ENCODE measurements at places on chromosomes 6 and 20. TPM values are rescaled to one million over a fixed set of nuclear protein-coding genes. Genes with fewer than 3 reads are reported as not detected.

DNA sequence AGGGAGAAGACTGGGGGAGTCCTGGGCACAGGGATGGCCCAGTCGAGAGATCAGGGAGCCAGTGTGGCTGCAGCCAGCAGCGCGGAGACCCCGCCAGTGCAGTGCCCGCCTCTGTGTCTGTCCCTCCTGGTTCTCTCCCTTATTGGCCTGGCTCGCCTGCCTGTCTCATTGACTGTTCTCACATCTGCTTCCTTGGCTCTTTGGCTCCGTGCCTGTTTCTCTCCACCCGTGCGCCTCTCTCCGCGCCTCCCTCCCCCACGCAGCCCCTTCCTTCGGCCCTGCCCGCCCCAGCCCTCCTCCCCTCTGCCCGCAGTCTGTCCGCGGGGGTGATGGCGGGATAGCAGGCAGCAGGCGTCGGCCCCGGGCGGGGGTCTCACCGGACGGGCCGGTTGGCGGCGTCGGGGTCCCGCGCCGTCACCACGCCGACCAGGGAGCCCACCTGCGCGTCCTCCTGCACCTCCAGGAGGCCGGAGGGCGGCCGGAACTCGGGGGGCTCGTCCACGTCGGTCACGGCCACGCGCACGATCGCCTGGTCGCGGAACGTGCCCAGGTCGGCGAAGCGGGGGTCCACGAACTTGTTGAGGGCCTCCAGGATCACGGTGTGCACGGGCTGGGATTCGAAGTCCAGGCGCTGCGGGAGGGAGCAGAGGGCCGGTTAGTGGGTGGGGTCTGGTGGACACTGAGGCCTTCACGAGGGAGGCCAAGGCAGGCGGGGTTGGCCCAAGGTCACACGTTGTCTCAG lies 92.0 kb downstream of the CD40 start:
- peaks cover 14% of the 10 kb centered on the region for H3K4me1 ChIP-seq
- no peaks in the 10 kb centered on the region for H3K27me3 ChIP-seq
- no peak overlapping the region for H3K27ac ChIP-seq
- no peak overlapping the region for H3K4me3 ChIP-seq

GRCh38 chr20:56540415-56540814 lies 7.4 kb downstream of the FAM209B start:
- H3K27ac ChIP-seq: no peak overlapping the region
- H3K27me3 ChIP-seq: no peaks in the 10 kb centered on the region
- H3K4me1 ChIP-seq: no peaks in the 10 kb centered on the region
- no peaks in the 10 kb centered on the region for H3K36me3 ChIP-seq
- DNase-seq: no peak

The CASS4 gene
- not detected for total RNA-seq

GRCh38 chr6:155887421-155887820 lies 431.8 kb upstream of the NOX3 start:
- H3K27me3 ChIP-seq: no peaks in the 10 kb centered on the region
- H3K36me3 ChIP-seq: no peaks in the 10 kb centered on the region
- H3K4me1 ChIP-seq: peaks cover 25% of the 10 kb centered on the region
- no peak for DNase-seq

GRCh38 chr6:158561321-158561884 lies 1.5 kb downstream of the TMEM181 start:
- H3K27me3 ChIP-seq: no peaks in the 10 kb centered on the region
- H3K27ac ChIP-seq: peak overlapping the region; percentile 82
- H3K36me3 ChIP-seq: no peaks in the 10 kb centered on the region
- H3K4me3 ChIP-seq: peak overlapping the region; percentile 73

The BFSP1 gene
- 3.7 TPM for total RNA-seq

The DEFB124 gene
- not detected for total RNA-seq

DNA sequence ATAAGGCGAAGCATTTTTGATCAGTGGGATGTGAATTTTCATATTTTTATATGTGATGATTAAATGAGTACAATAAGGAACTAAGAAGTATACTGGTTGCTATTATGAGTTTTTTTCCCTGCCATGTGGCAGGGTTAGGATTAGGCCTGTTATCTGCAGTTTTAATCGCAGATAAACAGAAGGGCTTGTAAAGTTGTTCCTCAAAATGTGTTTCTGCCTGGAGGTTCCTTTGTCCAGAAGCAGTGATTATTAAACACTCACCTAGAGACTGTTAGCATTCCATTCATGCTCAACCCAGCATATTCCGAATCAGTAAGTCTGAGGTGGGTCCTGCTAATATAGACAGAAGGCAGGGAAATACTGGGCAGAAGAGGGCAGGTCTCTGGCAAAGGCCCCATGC lies 316.0 kb downstream of the CLIC5 start:
- no peaks in the 10 kb centered on the region for H3K27me3 ChIP-seq
- H3K4me1 ChIP-seq: no peaks in the 10 kb centered on the region
- no peak overlapping the region for H3K27ac ChIP-seq
- DNase-seq: no peak
- no peak overlapping the region for H3K4me3 ChIP-seq

- H3K4me1 ChIP-seq: peaks cover 3% of the 10 kb centered on the region
- no peaks in the 10 kb centered on the region for H3K36me3 ChIP-seq
- H3K4me3 ChIP-seq: no peak overlapping the region
- no peak overlapping the region for H3K27ac ChIP-seq
Measured at GRCh38 chr6:25862199-25862598, 11.8 kb downstream of the SLC17A3 start.

The HLA-DRB1 gene
- not detected for total RNA-seq

DNA sequence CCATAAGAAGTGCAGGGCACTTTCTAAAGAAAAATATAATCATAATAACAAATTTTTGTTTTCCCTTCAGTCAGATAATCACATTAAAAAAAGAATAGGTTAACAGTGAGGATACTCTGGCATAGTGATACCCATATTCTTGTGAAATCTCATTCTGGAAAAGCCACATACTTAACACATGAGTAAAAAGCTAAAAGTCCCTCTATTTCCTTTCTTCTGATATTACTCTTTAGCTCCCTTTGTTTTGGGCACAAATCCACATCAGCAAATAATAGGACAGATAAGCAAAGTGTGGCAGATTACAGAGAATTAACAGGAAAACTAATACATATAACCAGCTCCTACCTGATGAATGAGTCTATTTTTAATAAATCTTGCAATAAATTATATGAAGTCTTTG lies 15.8 kb downstream of the SHPRH start:
- H3K4me3 ChIP-seq: no peak overlapping the region
- no peaks in the 10 kb centered on the region for H3K4me1 ChIP-seq
- peaks cover 5% of the 10 kb centered on the region for H3K36me3 ChIP-seq
- H3K27me3 ChIP-seq: no peaks in the 10 kb centered on the region
- H3K27ac ChIP-seq: no peak overlapping the region

DNA sequence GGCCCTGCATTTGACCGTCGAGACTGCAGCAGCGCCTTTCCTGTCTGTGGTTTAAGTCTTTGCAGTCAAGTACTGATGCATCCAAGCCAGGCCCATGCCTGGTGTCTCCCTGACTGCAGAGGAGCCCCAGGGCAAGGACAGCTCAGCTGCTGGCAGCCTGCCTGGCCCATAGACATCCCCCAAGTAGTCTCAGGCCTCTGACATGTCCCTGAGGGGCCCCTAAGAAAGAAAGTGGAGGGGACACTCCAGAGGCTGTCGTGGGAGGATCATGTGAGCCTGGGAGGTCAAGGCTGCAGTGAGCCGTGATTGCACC lies 18.0 kb downstream of the HRH3 start:
- H3K27ac ChIP-seq: no peak overlapping the region
- H3K27me3 ChIP-seq: no peaks in the 10 kb centered on the region
- no peak for DNase-seq
- peaks cover 9% of the 10 kb centered on the region for H3K4me1 ChIP-seq
- H3K36me3 ChIP-seq: no peaks in the 10 kb centered on the region

DNA sequence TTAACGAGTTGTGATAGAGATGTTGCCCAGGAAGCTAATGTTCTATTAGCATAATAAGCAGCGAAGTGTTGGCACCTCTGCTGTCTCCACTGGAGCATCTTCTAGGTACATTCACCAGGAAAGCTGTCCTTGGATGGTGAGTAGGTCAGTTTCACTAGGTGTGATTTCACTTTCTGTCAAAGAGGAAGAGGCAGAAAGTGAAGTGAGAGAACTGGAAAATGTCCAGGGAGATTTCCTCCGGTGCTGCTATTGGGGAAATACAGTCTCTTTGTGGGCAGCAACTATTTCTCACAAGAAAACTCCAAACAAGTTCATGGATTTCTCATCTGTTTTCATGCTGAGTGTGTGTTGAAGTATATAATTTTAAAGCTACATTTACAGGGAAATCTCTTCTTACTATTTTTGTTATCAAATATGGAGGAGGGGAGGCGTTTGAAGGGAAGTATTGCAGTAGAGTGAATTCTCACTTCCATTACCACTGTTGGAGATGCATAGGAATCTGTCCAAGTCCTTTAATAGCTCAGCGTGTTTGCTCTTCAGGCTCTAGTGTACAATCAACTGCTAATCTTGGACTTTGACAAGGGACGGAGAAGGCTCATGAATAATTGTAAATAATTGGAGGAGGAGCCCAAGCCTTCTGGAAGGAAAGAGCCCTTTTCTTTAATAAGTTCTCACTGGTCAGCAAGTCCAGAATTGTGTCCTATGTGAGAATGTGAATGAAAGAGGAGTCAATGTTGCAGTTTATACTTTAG lies 16.1 kb upstream of the TSBP1 start:
- no peaks in the 10 kb centered on the region for H3K36me3 ChIP-seq
- no peak overlapping the region for H3K27ac ChIP-seq
- H3K4me3 ChIP-seq: no peak overlapping the region
- H3K27me3 ChIP-seq: peaks cover 9% of the 10 kb centered on the region

- H3K27ac ChIP-seq: no peak overlapping the region
- DNase-seq: no peak
- no peak overlapping the region for H3K4me3 ChIP-seq
- no peaks in the 10 kb centered on the region for H3K36me3 ChIP-seq
- H3K4me1 ChIP-seq: no peaks in the 10 kb centered on the region
- H3K27me3 ChIP-seq: no peaks in the 10 kb centered on the region
Measured at GRCh38 chr6:135305684-135306083, 124.6 kb downstream of the MYB start.

The SPDEF gene
- total RNA-seq: not detected

GRCh38 chr20:14996883-14997672 lies 659.7 kb upstream of the FLRT3 start:
- no peaks in the 10 kb centered on the region for H3K27me3 ChIP-seq
- no peak for DNase-seq
- H3K4me1 ChIP-seq: peaks cover 7% of the 10 kb centered on the region
- no peak overlapping the region for H3K4me3 ChIP-seq
- no peaks in the 10 kb centered on the region for H3K36me3 ChIP-seq

- H3K4me1 ChIP-seq: peaks cover 9% of the 10 kb centered on the region
- no peak overlapping the region for H3K27ac ChIP-seq
- H3K27me3 ChIP-seq: no peaks in the 10 kb centered on the region
- H3K36me3 ChIP-seq: no peaks in the 10 kb centered on the region
Measured at GRCh38 chr6:20540683-20541082, 6.4 kb downstream of the CDKAL1 start.

GRCh38 chr6:16948396-16948795 lies 153.5 kb upstream of the STMND1 start:
- no peaks in the 10 kb centered on the region for H3K36me3 ChIP-seq
- H3K4me1 ChIP-seq: peaks cover 11% of the 10 kb centered on the region
- DNase-seq: no peak
- H3K4me3 ChIP-seq: no peak overlapping the region
- H3K27ac ChIP-seq: no peak overlapping the region

- H3K27ac ChIP-seq: no peak overlapping the region
- no peak overlapping the region for H3K4me3 ChIP-seq
- peaks cover 1% of the 10 kb centered on the region for H3K27me3 ChIP-seq
- no peaks in the 10 kb centered on the region for H3K36me3 ChIP-seq
Measured at GRCh38 chr20:48238781-48239180, 453.5 kb upstream of the SULF2 start.
